ENCODE measurements at places on chromosomes 2 and 18. TPM values are rescaled to one million over a fixed set of nuclear protein-coding genes. Genes with fewer than 3 reads are reported as not detected.

GRCh38 chr2:7028846-7029245 is 111.6 kb downstream of the RNF144A start:
- DNase-seq: no peak

DNA sequence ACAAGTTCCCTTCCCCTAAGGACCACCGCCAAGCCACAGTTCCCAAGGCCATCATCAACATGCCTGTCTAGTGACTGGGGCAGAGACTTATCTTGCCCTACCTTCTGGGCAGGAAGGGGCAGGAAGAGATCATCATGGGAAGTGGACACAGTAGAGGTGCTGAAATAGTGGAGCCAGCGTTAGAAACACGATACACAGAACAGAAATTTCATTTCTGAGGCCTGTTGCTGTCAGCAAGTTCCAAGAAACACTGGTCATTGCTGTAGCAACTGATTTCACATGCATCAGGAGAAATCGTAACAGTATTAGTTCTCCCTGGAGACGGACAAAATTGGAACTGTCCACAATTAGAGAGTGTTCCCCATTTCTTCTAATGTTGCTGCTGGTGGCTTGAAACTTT is 83.0 kb downstream of the COLEC12 start:
- no peak for DNase-seq

GRCh38 chr2:21194858-21195271 is 71.1 kb downstream of the TDRD15 start:
- DNase-seq: no peak

- no peak for DNase-seq
These were observed 1.6 kb upstream of the PLA2R1 start for GRCh38 chr2:160063879-160064612.

- no peak for DNase-seq
These were observed 175.4 kb upstream of the ACAA2 start for GRCh38 chr18:49988733-49989132.

GRCh38 chr2:167675906-167676305 is 571.5 kb downstream of the STK39 start:
- DNase-seq: no peak

GRCh38 chr2:138122891-138123290 is 158.6 kb downstream of the HNMT start:
- DNase-seq: no peak

DNA sequence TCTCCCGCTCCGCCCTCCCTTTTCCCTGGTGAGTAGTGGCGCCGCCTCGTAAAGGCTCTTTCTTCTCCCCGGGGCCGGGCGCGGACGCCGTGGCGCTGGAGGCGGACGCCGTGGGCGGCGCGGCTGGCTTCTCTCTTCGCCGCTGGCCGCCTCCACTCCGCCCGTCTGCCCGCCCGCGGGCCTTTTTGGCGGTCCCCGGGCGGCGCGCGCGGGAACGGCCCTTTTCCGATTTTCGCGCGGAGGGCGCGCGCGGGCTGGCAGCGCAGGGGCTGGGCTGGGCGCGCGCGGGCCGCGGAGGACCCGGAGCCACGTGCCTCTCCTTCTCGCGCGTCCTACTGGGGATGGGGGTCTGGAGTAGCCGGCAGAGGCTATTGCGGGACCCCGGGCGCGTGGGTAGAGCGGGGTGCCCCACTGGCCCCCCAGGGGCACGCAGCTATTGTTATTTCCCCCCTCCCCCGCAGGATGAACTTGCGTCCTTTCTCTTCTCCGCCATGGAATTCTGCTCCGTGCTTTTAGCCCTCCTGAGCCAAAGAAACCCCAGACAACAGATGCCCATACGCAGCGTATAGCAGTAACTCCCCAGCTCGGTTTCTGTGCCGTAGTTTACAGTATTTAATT is 472 bp downstream of the SLC20A1 start:
- no peak for DNase-seq

GRCh38 chr2:181465676-181466375 is 8.6 kb downstream of the ITGA4 start:
- DNase-seq: no peak

The NGEF gene
- polyA plus RNA-seq: 1.7 TPM

The PELI1 gene
- 41.9 TPM for polyA plus RNA-seq

The HRH4 gene
- 0.17 TPM for polyA plus RNA-seq

The CCL20 gene
- 0.48 TPM for polyA plus RNA-seq

The NT5DC4 gene
- polyA plus RNA-seq: 0.83 TPM

The DSEL gene
- polyA plus RNA-seq: 30.2 TPM

The ANKRD30B gene
- polyA plus RNA-seq: 0.62 TPM

The MGAT4A gene
- polyA plus RNA-seq: 33.4 TPM

The PSME4 gene
- 82.8 TPM for polyA plus RNA-seq

All from left kidney (tissue), 8 donors.